Mammary microvascular endothelial cell (primary cell): ENCODE measurements at places on chromosomes 3 and 15. TPM values are rescaled to one million over a fixed set of nuclear protein-coding genes. Genes with fewer than 3 reads are reported as not detected.

The CD200 gene
- total RNA-seq = 1.4 and 1.7 TPM in 2 replicates

The RASL12 gene
- not detected in 2 replicates for total RNA-seq

The SPTSSB gene
- total RNA-seq = not detected in 2 replicates

The DPPA2 gene
- not detected in 2 replicates for total RNA-seq

The AMT gene
- total RNA-seq = 0.15 and 0.53 TPM in 2 replicates

The TARS3 gene
- 5.1 and 9.2 TPM in 2 replicates for total RNA-seq

The MME gene
- 3.8 and 5.6 TPM in 2 replicates for total RNA-seq

The FNDC3B gene
- 56.8 and 59.2 TPM in 2 replicates for total RNA-seq

The NEO1 gene
- total RNA-seq = 0.40 and 0.49 TPM in 2 replicates
